Renal cortex interstitium (tissue), 15 donors: ENCODE measurements at places on chromosomes 16 and 17. TPM values are rescaled to one million over a fixed set of nuclear protein-coding genes. Genes with fewer than 3 reads are reported as not detected.

GRAPL gene
- 3.6 TPM for polyA plus RNA-seq

WSB1 gene
- 500 TPM for polyA plus RNA-seq

CYB561 gene
- polyA plus RNA-seq = 26.4 TPM

FAM20A gene
- polyA plus RNA-seq = 15.4 TPM

TAF15 gene
- 232 TPM for polyA plus RNA-seq

ST6GALNAC1 gene
- 0.30 TPM for polyA plus RNA-seq

ZMYND15 gene
- 0.46 TPM for polyA plus RNA-seq

CEMP1 gene
- polyA plus RNA-seq = 1.8 TPM

PYY gene
- polyA plus RNA-seq = 0.25 TPM

KRTAP9-4 gene
- not detected for polyA plus RNA-seq

KRT34 gene
- polyA plus RNA-seq = not detected

FBXL20 gene
- polyA plus RNA-seq = 13.2 TPM

TPSAB1 gene
- not detected for polyA plus RNA-seq

PRSS27 gene
- polyA plus RNA-seq = 1.5 TPM

PIPOX gene
- polyA plus RNA-seq = 13.1 TPM

LRRC46 gene
- 2.5 TPM for polyA plus RNA-seq

EPX gene
- polyA plus RNA-seq = 0.95 TPM

ATP2A1 gene
- polyA plus RNA-seq = 4.6 TPM

SLC38A8 gene
- not detected for polyA plus RNA-seq

SLFN14 gene
- polyA plus RNA-seq = 0.19 TPM

KRTAP3-1 gene
- not detected for polyA plus RNA-seq

STH gene
- polyA plus RNA-seq = not detected

KRT28 gene
- polyA plus RNA-seq = not detected

AFMID gene
- polyA plus RNA-seq = 65.7 TPM

KRTAP4-4 gene
- not detected for polyA plus RNA-seq

KRTAP4-9 gene
- not detected for polyA plus RNA-seq

HBZ gene
- polyA plus RNA-seq = 1.6 TPM

TTLL6 gene
- polyA plus RNA-seq = 0.52 TPM

ITGAD gene
- polyA plus RNA-seq = 0.22 TPM

PLA2G10 gene
- 0.26 TPM for polyA plus RNA-seq

MYH2 gene
- 0.07 TPM for polyA plus RNA-seq

SLC22A31 gene
- 0.39 TPM for polyA plus RNA-seq
